ENCODE measurements at places on chromosomes 7 and 10. TPM values are rescaled to one million over a fixed set of nuclear protein-coding genes. Genes with fewer than 3 reads are reported as not detected.

DNA sequence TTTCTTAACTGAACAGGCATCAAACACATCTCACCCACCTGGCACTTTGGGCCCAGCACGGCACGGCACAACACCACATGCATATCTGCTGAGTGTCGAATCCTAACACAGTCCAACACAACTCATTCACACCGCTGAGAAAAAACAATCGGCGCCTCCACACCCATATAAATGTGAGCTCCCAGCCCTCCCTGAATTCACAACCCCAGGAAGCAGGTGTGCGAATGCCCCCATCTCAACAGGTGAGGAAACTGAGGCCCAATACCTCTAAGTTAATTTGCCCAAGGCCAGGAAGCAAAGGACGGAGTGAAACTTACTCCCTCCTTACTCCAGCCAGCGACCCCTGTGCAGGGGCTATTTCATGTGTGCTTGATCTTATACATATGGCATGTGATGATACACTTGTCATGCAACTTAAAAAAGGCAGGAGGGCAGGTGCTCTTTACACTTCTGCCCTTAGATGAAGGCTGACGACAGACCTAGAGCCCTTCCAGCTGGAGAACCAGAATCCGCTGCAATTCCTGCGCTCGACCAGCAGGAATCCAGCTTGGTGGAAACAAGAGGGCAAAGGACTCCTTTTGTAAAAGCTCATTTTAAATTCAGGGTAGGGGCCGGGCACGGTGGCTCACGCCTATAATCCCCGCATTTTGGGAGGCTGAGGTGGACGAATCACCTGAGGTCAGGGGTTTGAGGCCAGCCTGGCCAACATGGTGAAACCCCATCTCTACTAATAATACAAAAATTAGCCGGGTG is 116.0 kb downstream of the LARP4B start:
- H3K36me3 ChIP-seq, result peaks cover 82% of the 10 kb centered on the region
- no peaks in the 10 kb centered on the region for H3K4me1 ChIP-seq

DNA sequence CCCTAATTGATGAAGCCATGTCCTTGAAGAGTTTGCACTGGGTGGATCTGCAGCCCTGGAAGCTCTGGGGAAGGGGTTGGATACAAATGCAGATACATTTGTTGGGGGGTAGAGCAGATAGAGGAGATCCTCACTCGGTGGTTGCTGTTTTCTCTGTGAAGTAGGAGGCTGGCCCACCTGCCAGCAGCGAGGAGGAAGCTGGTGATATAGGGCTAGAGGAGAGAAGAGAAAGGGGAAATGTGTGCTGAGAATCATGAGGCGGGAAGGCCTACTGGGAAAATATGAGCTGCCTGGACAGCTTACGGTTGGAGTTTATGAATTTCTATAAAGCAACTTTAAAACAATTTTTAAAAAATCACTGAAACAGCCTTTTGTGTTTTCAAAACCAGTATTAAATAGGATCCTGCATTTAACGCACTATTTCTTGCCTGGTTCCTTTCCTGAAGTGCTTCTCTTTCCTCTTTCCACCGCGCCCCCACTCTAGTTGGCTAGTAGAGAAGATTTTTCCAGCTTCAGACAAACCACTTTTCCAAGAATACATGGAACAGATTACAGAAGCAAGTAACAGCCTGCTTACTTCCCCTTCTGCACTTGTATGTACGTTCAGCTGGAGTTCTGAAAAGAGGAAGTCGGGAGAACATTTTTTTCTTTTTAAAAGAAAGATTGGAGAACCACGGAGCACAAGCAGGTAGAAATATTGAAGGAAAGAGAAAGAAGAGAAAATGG is 100.6 kb upstream of the GLCCI1 start:
- H3K27me3 ChIP-seq, result no peaks in the 10 kb centered on the region
- no peaks in the 10 kb centered on the region for H3K4me1 ChIP-seq
- H3K4me3 ChIP-seq, result no peak overlapping the region
- no peak overlapping the region for H3K27ac ChIP-seq
- no peak for DNase-seq

DNA sequence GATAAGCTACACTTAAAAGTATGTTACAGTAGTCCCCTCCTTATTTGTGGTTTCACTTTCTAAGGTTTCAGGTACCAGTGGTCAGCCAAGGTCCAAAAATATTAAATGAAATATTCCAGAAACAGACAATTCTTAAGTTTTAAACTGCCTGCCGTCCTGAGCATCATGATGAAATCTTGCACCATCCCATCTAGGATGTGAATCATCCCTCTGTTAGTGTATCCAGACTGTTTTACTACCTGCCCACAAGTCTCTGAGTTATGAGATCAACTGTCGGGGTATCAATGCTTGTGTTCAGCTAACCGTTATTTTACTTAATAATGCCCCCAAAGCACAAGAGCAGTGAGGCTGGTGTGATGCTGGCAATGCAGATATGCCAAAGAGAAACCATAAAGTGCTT is 11.4 kb downstream of the KDM7A start:
- no peaks in the 10 kb centered on the region for H3K36me3 ChIP-seq
- no peaks in the 10 kb centered on the region for H3K27me3 ChIP-seq
- H3K4me3 ChIP-seq, result no peak overlapping the region
- H3K4me1 ChIP-seq, result peaks cover 59% of the 10 kb centered on the region
- no peak overlapping the region for H3K27ac ChIP-seq

- no peaks in the 10 kb centered on the region for H3K27me3 ChIP-seq
- no peak overlapping the region for H3K4me3 ChIP-seq
- no peaks in the 10 kb centered on the region for H3K36me3 ChIP-seq
- no peaks in the 10 kb centered on the region for H3K4me1 ChIP-seq
- H3K27ac ChIP-seq, result no peak overlapping the region
- no peak for DNase-seq
Measured at GRCh38 chr10:72953687-72954086, 919 bp downstream of the PLA2G12B start.

- H3K27ac ChIP-seq, result no peak overlapping the region
- H3K4me1 ChIP-seq, result peaks cover 24% of the 10 kb centered on the region
- DNase-seq, result no peak
- peak overlapping the region; percentile 64 for H3K4me3 ChIP-seq
Measured at GRCh38 chr10:21172930-21173801, 276.1 kb upstream of the NEBL start.

- H3K4me1 ChIP-seq, result peaks cover 27% of the 10 kb centered on the region
- DNase-seq, result no peak
- H3K27ac ChIP-seq, result no peak overlapping the region
- no peaks in the 10 kb centered on the region for H3K36me3 ChIP-seq
Measured at GRCh38 chr10:67697724-67698131, 1.7 kb upstream of the CTNNA3 start.

CAV1 gene
- total RNA-seq, result 571 TPM

ZNF117 gene
- 3.5 TPM for total RNA-seq

ADAM22 gene
- 1.0 TPM for total RNA-seq
